ENCODE measurements at places on chromosomes 5 and 9. TPM values are rescaled to one million over a fixed set of nuclear protein-coding genes. Genes with fewer than 3 reads are reported as not detected.

Gene STXBP1
- total RNA-seq, result 14.1 TPM

DNA sequence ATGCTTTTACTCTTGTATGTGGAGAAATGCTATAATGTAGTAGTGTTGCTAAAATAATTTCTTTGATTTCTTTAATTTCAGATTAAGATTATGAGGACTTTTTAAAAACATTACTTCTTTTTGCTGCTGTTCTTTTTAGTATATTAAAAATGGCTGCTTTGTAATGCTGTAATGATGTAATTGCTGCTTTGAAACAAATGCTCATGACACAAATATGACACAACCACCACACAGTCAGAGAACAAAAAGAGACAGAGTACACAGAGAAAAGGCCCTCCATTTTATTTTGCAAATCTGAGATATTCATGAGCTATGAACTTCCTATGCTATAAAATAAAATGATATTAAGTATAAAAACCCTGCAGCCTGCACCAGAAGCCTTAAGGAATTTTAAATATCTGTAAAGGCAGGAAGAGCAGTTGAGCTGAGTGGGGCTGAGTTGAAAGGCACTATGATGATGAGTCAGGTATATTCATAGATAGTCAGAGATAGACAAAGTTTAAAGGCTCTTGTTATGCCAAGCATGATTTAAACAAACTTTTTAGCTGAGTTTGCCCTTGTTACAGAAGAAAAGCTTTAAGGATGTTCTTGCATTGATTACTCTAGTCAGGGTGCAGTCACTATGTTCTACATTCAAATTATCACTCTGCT, 5.1 kb upstream of the POU5F2 start:
- H3K27ac ChIP-seq, result no peak overlapping the region
- no peaks in the 10 kb centered on the region for H3K27me3 ChIP-seq
- H3K4me1 ChIP-seq, result no peaks in the 10 kb centered on the region
- no peak overlapping the region for H3K4me3 ChIP-seq
- no peaks in the 10 kb centered on the region for H3K36me3 ChIP-seq

DNA sequence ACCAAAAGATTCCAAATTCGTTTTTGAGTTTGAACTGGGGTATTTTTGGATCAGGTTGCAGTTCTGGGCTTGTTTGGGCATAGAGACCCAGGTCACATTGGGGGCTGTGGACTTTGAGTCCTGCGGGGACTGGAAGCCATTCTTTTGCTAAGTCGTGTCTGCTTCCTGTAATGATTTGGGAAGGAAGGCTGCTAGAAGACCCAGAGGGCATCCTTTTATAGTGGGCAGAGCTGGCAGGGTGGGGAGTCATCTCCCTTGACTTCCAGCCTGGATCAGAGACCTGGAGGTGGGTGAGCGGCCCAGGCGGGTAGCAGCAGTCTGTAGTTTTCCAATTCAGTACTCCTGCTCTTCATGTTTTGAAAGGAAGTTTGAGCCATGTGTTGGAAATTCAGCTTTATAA, 11.3 kb downstream of the ZNF618 start:
- H3K4me3 ChIP-seq, result no peak overlapping the region
- no peaks in the 10 kb centered on the region for H3K36me3 ChIP-seq
- H3K27me3 ChIP-seq, result no peaks in the 10 kb centered on the region

DNA sequence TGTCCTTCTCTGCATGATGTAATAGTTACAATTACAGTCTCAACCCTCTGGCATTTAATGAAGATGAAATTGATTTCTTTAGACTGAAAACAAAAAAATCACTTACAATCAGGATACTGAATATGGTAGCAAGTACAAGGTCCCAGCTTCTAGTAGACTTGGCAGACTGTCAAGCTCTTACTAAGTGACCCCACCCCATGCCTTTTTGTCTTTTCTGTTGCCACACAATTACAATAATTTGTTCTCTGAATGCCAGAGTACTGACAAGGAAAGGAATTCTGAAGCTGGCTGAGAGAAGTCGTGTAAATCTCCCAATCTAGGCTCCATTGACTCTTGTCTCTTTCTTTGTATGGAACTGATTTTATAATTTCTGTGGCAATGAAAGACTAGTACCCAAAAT, 154.2 kb downstream of the TMC1 start:
- no peak overlapping the region for H3K27ac ChIP-seq
- H3K36me3 ChIP-seq, result no peaks in the 10 kb centered on the region
- H3K27me3 ChIP-seq, result no peaks in the 10 kb centered on the region
- H3K4me1 ChIP-seq, result no peaks in the 10 kb centered on the region
- H3K4me3 ChIP-seq, result no peak overlapping the region

DNA sequence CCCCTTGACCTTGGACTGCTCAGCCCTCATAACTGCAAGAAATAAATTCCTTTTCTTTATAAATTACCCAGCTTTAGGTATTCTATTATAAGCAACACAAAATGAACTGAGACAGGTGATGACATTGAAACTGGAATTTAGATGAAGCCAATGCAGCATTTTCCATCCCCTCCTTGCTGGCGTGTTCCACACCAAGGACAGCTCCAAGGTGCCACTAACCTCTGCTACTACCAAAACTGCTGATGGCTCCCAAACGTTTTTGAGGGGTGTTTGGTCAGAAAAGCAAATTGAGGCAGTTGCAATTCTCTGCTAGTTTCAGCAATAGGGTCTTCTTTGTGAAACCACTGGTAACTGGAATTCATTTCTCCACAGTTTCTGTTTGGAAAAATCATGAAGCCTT, 124.8 kb downstream of the DRD1 start:
- no peaks in the 10 kb centered on the region for H3K36me3 ChIP-seq
- H3K27me3 ChIP-seq, result no peaks in the 10 kb centered on the region
- H3K27ac ChIP-seq, result no peak overlapping the region
- no peak overlapping the region for H3K4me3 ChIP-seq
- H3K4me1 ChIP-seq, result no peaks in the 10 kb centered on the region
- DNase-seq, result no peak

DNA sequence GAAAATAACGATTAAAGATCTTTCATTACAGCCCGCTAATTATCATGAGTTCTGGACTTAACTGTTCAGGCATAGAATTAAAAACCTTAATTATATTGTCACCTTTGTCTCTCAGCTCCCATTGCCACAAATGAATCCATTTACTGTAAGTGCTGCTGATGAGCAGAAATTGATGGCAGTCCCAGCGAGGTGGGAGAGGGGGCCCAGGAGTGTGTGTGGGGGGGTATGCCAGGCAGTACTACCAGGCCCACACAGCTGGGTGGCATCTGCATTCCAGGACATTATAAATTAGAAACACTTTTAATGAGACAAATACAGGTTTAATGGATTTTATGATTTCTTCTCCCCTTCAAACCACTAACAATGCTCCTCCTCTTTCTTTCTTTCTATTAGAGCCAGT, 196.0 kb downstream of the MELK start:
- no peak for DNase-seq
- no peaks in the 10 kb centered on the region for H3K36me3 ChIP-seq

GRCh38 chr9:136147038-136147889, 28.6 kb upstream of the TMEM250 start:
- no peak for DNase-seq
- no peaks in the 10 kb centered on the region for H3K4me1 ChIP-seq
- no peak overlapping the region for H3K27ac ChIP-seq
- H3K36me3 ChIP-seq, result no peaks in the 10 kb centered on the region
- H3K27me3 ChIP-seq, result no peaks in the 10 kb centered on the region

All from naive thymus-derived CD4-positive, alpha-beta T cell (primary cell).